Suppressor macrophage (primary cell): ENCODE measurements at places on chromosomes 2 and 18.

DNA sequence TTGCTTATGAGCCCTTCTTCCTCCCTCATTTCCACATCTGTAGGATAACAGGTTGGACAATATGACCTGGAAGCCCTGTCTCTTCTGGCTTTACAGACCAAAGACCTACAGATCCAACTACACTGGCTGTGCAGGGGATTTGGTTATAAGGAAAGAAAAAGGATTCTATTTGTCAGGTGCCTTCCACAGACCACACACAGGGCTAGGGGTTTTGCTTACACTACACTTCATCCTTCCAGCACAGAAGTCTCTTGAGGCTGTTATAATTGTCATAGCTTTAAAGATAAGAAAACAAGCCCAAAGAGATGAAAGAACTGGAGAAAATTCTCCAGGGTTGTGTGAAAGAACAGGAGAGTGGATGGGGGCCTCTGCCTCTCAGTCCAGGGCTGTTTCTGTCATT is 302.6 kb downstream of the MYCN start:
- DNase-seq, result no peak

GRCh38 chr2:21617885-21618434 is 494.2 kb downstream of the TDRD15 start:
- no peak for DNase-seq

GRCh38 chr18:54210463-54210862 is 14.0 kb downstream of the MBD2 start:
- no peak for DNase-seq

GRCh38 chr2:205685314-205686055 is 3.2 kb downstream of the NRP2 start:
- DNase-seq, result peak; percentile 67

DNA sequence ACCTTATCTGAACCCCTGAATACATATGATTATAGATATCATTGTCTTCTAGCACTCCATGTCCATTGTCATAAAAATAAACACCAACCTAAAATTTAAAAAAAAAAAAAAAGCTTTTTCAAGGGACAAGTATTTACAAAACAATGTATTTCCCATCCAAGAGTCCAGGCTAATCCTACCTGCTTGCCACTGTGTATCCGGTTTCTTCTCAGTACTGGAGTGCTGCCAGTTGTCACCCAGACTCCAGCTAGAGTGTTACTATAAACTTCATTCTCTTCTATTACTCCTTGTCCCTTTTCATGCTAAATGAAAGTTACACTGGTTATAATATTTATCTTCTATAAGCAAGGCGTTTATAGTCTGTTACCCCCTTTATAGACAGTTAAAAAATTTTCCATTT is 35.8 kb downstream of the MSH6 start:
- no peak for DNase-seq

GRCh38 chr2:198054299-198054698 is 249.9 kb downstream of the PLCL1 start:
- DNase-seq, result no peak

- no peak for DNase-seq
These were observed 64.4 kb downstream of the ANTXR1 start for GRCh38 chr2:69077252-69077950.

GRCh38 chr18:25077038-25077943 is 274.7 kb downstream of the ZNF521 start:
- no peak for DNase-seq

DNA sequence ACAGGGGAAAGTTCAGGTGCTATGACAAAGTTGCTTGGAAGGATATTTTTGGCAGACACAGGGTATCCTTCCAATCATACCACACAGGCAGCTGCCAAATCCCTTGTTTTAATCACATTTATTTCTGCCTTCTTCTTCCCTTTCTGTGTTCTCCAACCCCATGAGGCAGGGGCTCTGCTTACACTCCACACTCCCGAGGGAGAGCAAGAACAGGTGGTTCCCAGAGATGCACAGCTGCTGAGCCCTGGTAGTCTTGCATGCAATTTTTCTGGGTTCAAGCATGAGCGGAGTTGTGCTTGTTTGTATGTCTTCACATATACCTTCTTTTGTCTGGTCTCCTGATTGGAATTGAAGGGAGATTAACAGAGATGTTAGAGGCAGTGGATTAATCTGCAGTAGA is 251.7 kb upstream of the ST6GAL2 start:
- DNase-seq, result no peak

GRCh38 chr2:238286987-238287736 is 1.2 kb downstream of the PER2 start:
- DNase-seq, result peak; percentile 7

DNA sequence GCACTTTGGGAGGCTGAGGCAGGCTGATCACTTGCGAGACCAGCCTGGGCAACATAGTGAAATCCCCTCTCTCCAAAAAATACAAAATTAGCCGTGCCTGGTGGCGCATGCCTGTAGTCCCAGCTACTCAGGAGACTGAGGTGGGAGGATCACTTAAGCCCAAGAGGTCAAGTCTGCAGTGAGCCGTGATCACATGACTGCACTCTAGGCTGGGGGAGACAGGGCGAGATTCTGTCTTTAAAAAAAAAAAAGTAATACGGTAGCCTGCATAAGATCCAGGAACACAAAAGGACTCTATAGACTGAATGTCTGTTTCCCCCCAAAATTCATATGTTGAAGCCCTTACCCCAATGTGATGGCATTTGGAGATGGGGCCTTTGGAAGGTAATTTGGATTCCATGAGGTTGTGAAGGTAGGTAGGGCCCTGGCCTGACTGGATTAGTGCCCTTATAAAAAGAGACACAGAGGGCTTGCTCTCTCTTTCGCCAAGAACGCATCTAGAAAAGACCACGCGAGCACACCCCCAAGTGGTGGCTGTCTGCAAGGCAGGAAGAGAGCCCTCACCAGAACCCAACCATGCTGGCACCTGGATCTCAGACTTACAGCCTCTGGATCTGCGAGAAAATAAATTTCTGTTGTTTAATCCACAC is 17.0 kb downstream of the MBOAT2 start:
- DNase-seq, result no peak
